NCI-H460 (cell line): ENCODE measurements at places on chromosomes 7 and 10.
A peak's percentile ranks its signal among the peaks of the same experiment; 100 is the strongest.

GRCh38 chr7:147915781-147916180 lies 674.8 kb upstream of the C7orf33 start:
- DNase-seq: no peak

- DNase-seq: peak; percentile 53
Measured at GRCh38 chr7:74587435-74588126, 69.9 kb upstream of the GTF2I start.

DNA sequence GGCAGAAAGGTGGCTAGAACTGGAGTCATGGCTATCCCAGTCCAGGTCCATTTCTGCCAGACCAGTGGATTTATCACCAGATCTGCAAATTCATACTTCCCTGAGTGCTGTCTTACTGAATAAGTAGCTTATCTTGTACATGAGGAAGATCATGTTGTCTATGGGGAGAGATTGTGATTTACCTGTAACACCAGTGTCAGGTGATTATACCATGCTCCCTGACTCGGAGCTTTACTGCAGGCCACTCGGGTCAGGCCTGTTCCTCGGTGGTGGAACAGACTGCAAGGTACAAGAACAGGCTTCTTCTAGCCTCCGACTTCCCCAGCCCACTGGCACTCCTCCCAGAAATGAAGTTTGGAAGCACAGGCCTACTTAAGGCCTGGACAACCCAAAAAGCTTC lies 42.6 kb upstream of the DLG5 start:
- no peak for DNase-seq

- no peak for DNase-seq
Measured at GRCh38 chr7:17774716-17775288, 165.5 kb downstream of the SNX13 start.

- no peak for DNase-seq
Measured at GRCh38 chr10:70255329-70256299, 22.4 kb upstream of the PPA1 start.
